CD8-positive, alpha-beta memory T cell (primary cell): ENCODE measurements at places on chromosomes 11 and 22.

DNA sequence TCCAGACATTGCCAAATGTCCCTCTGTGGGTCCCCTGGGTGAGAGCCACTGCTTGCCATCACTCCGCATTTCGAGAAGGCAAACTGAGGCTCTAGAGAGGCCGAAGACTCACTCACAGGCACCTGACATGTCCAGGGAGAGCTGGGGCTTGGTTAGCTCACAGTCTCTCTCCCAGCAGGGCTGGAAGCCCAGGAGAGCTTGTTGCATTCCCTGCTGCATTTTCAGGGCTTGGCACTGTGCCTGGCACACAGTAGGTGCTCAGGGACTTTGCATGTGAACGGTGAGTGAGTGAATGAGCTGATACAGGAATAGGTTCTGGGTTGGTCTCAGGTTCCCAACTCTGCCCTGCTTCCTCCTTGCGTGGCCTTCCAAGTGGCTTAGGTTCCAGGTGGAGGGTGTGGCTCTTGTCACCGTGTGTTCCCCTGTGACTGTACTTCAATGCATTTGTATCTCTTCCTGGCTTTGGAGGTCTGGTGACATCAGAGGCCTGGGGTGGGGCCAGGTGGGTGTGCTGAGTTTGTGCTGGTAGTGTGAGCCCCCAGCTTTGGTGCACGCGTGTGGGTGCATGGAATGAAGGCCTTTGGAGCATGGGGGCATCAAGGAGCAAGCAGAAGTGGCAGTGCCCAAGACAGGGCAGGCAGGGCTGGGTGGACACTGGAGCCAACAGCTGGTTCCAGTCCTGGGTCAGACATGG, 18.4 kb upstream of the SMIM38 start:
- no peak for DNase-seq
- no peak overlapping the region for H3K27ac ChIP-seq

GRCh38 chr11:62856333-62856895, 17.0 kb upstream of the WDR74 start:
- peak overlapping the region; percentile 98 for H3K4me3 ChIP-seq
- no peaks in the 10 kb centered on the region for H3K27me3 ChIP-seq
- H3K36me3 ChIP-seq, result peaks cover 35% of the 10 kb centered on the region
- peaks cover 44% of the 10 kb centered on the region for H3K4me1 ChIP-seq
- H3K27ac ChIP-seq, result peak overlapping the region; percentile 94

DNA sequence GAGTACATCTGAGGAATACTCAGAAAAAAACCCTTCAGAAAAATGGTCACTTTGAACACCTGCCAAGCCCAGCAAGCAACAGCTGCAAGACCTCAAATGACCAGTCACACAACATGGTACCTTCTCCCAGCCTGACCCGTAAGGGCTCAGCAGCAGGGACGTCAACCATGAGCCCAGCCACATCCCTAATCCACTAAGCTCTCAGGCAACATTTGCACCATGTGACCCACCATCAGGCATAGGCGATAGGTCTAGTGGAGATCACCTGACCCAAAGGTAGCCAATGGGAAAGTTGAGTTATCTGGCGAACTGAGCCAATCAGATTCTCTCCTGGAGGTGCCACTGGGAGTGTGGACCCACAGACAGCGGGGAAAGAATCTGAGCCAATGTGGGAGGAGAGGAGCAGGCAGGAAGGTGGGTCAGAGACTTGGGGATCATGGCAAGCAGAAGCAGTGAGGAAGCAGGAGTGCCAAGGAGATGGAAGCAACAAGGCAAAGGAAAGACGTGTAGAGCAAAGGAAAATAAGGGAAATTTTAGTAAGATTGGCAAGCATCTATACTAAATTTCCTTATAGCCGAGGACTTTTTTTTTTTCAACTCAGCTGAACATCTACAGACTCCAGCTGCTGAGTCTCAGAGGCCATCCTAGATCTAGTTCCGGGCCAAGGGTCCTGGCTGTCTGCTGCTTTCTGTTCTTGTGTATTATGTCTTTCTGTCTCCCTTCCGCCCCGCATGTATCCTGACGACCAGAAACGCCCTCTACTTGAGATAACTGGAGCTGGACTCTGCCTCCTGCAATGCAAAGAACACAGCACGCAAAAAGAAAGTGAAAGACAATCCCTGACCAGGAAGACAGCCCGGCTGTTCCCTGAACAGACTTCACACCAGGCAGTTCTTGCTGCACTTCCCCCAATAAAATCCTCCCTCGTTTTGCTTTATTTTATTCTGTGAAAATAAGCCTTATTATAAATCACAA, 11.0 kb upstream of the PLAAT2 start:
- H3K27me3 ChIP-seq, result no peaks in the 10 kb centered on the region
- peaks cover 15% of the 10 kb centered on the region for H3K4me1 ChIP-seq
- H3K36me3 ChIP-seq, result no peaks in the 10 kb centered on the region
- H3K4me3 ChIP-seq, result peak overlapping the region; percentile 40

DNA sequence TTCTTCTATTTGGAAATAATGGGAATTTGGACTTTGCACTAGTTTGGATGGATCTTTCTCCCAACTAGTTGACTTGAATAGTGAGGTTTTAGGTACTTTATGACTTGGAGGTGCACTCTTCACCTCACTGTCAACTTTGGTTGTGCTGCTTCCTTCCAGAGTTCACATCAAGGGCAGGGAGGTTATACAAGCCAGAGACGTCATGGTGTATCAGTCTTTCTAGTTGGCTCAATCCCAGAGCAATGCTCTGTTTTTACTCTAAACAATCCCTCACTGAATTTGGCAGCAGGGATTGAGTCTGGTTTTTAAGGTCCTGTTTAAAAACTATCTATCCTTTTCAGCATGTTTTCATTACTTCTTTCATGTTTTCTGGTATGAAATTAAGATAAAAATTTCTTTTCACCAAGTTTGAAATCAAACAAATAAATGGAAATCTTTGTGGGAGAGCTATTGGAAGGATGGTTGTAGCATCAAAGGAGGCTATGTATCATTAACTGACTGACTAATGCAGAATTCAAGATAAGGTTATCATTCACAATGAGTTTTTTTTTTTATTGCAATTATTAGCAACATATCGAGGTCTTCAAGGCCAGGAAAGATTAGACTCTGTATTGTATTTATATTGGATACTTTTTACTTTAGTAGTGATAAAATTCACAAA, 28.0 kb upstream of the ZBED5 start:
- H3K4me3 ChIP-seq, result no peak overlapping the region
- no peak overlapping the region for H3K27ac ChIP-seq
- no peaks in the 10 kb centered on the region for H3K36me3 ChIP-seq

GRCh38 chr11:9148035-9148434, 56.6 kb upstream of the SCUBE2 start:
- peaks cover 37% of the 10 kb centered on the region for H3K36me3 ChIP-seq
- no peaks in the 10 kb centered on the region for H3K4me1 ChIP-seq
- no peak overlapping the region for H3K4me3 ChIP-seq
- no peak overlapping the region for H3K27ac ChIP-seq
- no peaks in the 10 kb centered on the region for H3K27me3 ChIP-seq

- no peak for DNase-seq
- peaks cover 41% of the 10 kb centered on the region for H3K4me1 ChIP-seq
- no peaks in the 10 kb centered on the region for H3K27me3 ChIP-seq
- H3K27ac ChIP-seq, result no peak overlapping the region
- H3K4me3 ChIP-seq, result no peak overlapping the region
Observed at GRCh38 chr11:114073007-114073827, 13.7 kb downstream of the ZBTB16 start.

GRCh38 chr11:11841116-11841722, 553 bp upstream of the USP47 start:
- H3K4me3 ChIP-seq, result peak overlapping the region; percentile 52
- H3K4me1 ChIP-seq, result peaks cover 26% of the 10 kb centered on the region
- no peaks in the 10 kb centered on the region for H3K27me3 ChIP-seq
- no peaks in the 10 kb centered on the region for H3K36me3 ChIP-seq

DNA sequence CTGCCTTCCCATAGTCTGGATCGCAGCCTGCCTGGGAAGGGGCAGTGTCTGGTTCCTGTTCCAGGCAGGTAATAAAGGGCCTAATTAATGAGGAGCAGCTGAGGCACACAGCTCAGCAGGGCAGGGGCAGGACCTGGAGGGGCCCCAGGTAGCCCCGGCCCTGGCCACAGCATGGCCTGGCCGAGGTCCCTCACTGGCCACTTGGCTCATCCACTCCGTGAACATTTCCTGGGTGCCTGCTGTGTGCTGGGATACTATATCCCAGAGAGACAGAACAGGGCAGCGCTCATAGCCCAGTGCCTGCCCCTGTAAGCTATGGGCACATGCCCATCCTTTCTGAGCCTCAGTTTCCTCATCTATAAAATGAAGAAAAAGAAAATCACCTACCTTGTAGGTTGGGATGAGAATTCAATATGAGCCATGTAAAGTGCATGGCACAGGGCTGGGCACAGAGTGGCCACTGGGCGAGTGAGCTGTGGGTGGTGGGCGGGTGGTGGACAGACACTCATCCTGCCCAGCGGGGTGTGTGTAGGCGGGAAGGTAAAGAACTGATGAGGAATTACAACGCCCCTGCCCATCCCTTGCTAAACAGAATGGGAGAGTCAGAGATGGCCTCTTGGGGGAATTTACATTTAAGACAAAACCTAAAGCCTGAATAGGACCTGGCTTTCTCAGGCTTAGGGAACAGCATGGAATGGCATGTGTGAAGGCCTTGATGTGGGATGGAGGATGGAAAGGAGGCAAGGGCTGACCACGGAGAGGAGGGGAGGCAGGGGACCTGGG, 9.2 kb downstream of the MYRF start:
- no peak overlapping the region for H3K27ac ChIP-seq
- no peak overlapping the region for H3K4me3 ChIP-seq
- no peaks in the 10 kb centered on the region for H3K36me3 ChIP-seq
- DNase-seq, result no peak
- H3K27me3 ChIP-seq, result no peaks in the 10 kb centered on the region
